ENCODE measurements at places on chromosomes 7 and 10. TPM values are rescaled to one million over a fixed set of nuclear protein-coding genes. Genes with fewer than 3 reads are reported as not detected.

Gene SKIDA1
- 3.3 TPM for total RNA-seq

Gene UPK3BL2
- 0.98 TPM for total RNA-seq

Gene IDI2
- total RNA-seq: not detected

Gene FAM25A
- total RNA-seq: not detected

Gene GHRHR
- not detected for total RNA-seq

Gene PRF1
- not detected for total RNA-seq

Gene UPK3B
- 0.98 TPM for total RNA-seq

Gene ASB15
- total RNA-seq: not detected

Gene DDX50
- total RNA-seq: 17.1 TPM

Gene OR2A5
- not detected for total RNA-seq

Gene PDE6C
- not detected for total RNA-seq

Gene C10orf53
- total RNA-seq: not detected

Gene PSD
- 9.3 TPM for total RNA-seq

Gene RNLS
- 17.2 TPM for total RNA-seq

Gene FLNC
- 232 TPM for total RNA-seq

Gene SUFU
- 6.5 TPM for total RNA-seq

Gene CHAT
- not detected for total RNA-seq

Gene SPAM1
- total RNA-seq: not detected

Measured in mesangial cell (primary cell).